ENCODE measurements at places on chromosomes 12 and 14.

DNA sequence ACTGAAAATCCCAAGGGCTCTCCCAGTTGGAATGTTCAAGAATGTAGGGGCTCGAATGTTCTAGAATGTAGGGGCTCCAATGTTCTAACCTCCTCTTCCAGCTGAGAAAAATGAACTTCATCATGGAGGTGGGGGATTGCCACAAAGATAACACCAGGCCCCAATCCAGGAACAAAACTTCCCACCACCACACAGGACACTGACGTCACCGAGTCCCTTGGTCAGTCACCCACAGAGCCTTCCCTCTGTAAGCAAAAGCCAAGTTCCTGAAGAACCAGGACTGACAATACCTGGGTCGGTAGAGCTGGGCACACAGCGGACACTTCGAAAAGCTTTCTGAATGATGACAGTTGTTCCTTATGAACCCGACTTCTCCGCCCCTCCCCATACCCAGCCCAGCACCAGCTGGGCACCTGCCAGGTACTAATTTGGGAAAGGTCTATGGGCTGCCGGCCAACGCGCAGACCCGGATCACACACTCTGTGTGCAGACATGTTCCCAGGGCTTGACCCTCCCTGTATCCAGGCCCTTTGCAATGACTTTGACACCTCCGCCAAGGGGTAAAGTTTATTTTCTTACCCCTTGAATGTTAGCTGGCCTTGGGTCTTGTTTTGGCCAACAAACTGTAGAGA is 18.9 kb downstream of the ITPK1 start:
- DNase-seq: no peak

GRCh38 chr14:51224551-51224950 is 15.5 kb upstream of the TMX1 start:
- no peak for DNase-seq

GRCh38 chr14:40119321-40119720 is 687.1 kb upstream of the FBXO33 start:
- no peak for DNase-seq

DNA sequence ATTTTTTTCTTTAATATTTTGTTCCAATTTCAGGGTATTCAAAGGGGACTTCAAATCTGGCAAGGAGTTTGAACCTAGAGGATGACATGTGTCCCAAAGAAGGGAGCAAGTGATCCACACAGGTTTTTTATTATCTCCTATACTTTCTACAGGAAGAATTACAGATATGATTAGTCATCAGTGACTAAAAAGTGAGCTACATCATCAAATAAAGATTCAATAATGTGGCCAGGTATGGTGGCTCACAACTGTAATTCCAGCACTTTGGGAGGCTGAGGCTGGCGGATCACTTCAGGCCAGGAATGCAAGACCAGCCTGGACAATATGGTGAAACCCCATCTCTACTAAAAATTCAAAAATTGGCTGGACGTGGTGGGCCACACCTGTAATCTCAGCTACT is 24.2 kb downstream of the GLT8D2 start:
- no peak for DNase-seq

GRCh38 chr12:108734200-108734906 is 3.0 kb upstream of the CORO1C start:
- no peak for DNase-seq

DNA sequence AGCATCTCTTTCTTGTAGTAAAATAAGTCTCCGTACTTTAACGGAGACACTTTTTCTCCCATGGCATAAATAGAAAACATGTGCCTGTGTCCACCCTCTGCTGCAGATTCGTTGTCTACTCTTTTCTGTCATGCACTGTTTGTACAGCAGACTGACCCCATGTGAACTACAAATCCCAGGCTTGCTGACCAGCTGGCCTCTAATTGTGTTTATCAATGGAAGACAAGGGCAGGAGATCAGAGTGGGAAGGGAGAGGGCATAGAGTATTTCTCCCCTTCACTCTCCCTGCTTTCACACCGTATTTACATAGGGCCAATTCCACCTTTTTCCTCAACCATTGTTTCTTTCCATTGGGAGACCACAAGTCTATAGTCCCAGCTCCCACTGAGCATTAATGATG is 31.0 kb upstream of the TMTC2 start:
- no peak for DNase-seq

- DNase-seq: no peak
These were observed 249.1 kb downstream of the LRIG3 start for GRCh38 chr12:58671196-58671595.

DNA sequence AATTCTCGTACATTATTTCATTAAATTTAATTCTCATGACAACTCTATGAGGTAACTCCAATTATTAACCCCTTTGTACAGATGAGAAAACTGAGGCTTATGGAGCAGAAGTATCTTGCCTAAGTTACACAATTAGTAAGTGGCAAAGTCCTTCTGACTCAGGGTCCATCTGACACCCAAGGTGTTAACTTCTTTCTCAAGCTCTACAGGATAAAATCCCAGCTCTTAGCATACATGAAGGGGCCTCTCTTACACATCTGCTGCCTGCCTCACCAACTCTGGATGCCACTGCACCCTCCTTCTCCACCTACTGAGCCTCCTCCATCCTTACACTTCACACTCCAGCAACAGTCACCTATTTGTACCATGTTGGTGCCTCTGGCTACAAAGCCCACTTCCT is 4.3 kb upstream of the KRT72 start:
- DNase-seq: no peak

DNA sequence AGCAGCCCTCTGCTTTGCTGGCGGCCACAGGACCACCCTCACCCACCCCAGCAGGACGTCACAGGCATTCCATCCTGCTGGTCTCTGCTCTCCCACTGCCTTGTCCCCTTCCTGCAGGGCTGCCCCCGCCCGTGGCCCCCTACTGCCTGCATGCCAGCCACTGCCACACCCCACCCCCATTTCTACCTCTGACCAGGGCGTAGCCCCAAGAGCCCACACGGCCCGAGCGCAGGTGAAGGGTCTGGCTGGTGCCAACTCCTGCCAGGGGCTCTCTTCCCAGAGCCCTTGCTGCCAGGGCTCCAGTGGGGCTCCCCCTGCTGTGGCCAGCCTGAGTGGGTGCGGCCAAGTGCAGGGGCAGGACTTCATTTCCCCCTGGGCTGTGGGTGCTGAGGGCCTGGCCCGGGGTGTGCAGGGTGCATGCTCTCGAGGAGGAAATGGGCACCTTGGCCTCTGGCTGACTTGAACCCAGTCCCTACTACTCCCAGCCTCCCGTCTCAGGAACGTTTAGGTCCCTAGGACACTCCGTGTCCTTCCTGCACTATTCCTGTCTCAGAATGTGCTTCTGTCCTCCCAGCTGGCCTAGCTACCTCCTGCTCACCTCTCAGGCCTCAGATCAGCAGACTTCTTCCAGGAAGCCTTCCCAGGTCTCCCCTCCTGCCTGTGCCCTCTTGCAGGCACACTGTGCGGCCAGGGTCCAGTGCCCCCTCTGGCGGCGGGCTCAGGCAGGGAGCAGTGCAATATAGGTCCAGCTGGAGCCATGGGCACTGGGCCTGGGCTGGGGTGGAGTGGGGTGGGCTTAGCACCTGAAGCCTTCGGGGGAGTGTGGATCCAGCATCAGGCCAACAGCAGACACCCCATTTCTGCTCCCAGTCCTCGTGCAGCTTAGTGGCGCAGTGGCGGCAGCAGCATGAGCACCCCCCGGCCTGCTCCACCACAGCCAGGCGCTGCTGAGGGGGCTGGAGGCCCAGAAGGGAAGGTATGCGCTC is 1.4 kb downstream of the LBHD2 start:
- no peak for DNase-seq

- no peak for DNase-seq
These were observed 133.5 kb downstream of the LLPH start for GRCh38 chr12:65997056-65997455.

DNA sequence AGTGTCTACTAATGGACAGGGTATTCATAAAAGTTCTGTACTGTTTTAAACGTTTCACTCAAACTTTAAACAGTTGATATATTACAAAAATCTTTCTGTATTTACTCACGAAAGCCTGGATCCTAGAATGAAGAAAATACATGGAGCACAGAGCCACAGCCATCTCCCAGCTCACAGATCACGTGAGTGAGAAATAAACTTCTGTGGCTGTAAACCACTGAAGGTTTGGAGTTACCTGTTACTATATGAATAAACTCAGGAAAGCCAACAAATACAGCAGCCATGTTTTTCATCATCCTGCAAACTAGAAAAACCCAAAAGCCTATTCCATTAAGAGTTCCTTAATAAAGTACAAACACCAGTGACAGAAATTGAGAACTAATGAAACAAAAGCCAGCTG is 867 bp upstream of the TDG start:
- DNase-seq: no peak

DNA sequence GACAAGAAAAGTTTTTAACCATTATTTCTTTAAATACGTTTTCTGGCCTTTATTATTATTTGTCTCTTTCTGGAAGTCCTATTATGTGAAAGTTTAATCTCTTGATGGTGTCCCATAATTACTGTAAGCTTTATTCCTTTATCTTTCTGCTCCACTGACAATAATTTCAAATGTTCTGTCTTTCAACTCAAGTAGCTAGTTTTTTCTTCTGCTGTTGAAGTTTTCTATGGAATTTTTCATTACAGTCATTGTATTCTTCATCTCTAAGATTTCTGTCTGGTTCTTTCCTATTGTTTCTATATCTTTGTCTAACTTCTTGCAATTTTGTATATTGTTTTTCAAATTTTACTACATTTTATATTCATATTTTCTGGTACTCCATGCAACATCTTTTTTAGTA is 173.6 kb upstream of the MGAT4C start:
- DNase-seq: no peak

- DNase-seq: no peak
These were observed 1095.7 kb downstream of the FLRT2 start for GRCh38 chr14:86625637-86626036.

DNA sequence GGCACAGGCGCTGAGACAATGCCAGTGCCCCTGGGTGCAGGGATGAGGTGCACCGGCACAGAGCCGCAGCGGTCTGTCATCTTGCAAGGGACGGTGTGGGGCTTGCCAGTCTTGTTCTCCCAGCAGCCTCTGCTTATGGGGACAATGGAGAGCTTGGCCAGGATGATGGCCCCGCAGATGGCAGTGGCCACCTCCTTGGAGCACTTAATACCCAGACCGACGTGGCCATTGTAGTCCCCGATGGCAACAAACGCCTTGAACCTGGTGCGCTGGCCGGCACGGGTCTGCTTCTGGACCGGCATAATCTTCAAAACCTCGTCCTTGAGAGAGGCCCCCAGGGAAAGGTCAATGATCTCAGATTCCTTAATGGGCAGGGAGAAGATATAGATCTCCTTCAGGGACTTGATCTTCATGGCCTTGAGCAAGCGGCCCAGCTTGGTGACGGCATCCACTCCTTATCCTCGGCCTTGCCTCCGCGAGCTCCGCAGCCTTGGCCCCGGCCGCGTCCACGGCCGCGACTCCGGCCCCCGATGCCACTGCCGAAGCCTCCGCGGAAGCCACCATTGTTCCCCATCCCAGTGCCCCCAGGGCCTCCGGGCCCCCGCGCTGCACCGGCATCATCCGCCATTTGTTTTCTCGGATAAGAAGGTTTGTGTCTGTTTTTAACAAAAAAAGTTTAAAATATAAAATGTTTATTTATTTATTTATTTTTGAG is 29.9 kb downstream of the VRTN start:
- DNase-seq: no peak

DNA sequence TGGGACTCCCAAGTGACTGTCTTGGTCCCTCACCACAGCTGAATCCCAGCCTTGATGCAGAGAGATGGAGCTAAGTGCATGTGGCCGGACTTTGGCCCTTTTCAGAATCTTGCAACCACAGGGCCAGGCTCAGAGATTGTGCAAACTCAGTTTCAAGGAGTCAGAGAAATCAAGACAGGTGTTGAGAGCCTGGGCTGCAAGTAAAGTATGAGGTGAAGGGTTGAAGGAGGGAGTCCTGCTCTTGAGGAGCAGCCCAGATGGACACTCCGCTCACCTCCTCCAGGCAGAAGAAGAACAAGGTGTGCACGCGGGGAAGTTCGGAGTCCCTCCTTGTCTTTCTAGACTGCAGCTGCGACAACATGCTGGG is 6.3 kb upstream of the BMP4 start:
- DNase-seq: no peak

DNA sequence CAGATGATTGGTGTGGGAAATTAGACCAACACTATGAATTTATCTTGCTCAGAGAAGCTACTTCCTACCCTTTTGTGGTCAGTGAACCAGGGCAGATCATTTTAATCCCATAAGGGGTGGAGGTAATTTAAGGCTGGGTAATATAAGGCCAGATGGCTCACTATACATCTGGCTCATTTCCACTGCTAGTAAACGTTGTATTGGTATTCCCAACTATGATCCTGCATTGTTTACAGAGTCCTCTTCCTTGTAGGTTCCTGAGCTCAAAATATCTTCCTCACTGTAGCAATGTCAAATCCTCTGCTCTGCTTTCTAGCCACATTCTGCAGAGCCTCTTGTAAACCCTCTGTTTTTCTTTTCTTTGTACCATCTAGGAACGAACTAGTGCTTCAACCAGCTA is 93.0 kb upstream of the MGAT4C start:
- no peak for DNase-seq

DNA sequence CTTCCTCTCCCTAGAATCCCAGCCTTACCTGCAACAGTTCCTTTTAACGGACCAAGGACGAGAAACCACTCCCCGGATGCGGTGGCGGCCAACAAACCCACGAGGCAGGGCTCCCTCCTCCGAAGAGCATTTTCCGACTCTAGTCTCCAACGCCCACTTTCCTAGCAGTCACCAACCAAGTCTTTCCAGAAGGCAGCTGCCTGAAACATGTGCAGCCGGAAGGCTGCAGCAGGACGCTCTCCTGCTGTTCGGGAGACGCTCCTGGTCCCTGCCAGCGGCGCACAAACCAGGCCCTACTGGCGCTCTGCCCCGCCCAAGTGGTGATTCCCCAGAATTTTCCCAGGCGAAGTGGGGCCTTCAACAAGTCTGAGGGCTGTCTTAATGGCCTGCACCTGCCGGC is 21.1 kb upstream of the ADAM20 start:
- no peak for DNase-seq

- no peak for DNase-seq
These were observed 25.4 kb upstream of the FAM177A1 start for GRCh38 chr14:35020713-35021112.

GRCh38 chr12:32688786-32689185 is 9.7 kb downstream of the DNM1L start:
- DNase-seq: no peak

- DNase-seq: no peak
These were observed 268.2 kb downstream of the SNAPC1 start for GRCh38 chr14:62030387-62030786.

DNA sequence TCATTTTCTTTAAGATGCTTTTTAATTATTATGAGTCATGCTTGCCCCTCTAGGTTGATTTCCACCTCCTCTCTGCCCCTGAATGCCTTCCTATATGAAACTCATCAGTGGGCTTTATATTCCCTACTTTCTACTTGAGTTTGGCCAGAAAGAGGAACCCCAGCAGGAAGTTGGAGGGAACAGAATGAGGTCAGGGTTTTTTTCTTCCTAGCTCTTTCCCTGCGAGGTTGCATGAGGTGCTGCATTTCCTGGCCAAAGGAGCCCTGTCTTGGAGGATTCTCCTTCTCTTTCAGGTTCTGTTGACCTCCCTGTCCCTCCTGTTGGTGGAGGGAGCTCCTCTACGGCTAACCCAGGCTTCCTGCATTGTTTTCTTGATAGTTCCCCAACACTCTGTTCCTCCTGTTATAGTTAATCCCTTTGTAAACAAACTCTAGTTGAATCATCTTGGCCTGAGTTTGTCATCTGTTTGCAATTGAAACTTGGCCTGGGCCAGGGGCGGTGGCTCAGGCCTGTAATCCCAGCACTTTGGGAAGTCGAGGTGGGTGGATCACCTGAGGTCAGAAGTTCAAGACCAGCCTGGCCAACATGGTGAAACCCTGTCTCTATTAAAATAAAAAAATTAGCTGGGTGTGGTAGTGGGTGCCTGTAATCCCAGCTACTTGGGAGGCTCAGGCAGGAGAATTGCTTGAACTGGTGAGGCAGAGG is 15.3 kb upstream of the SPIC start:
- DNase-seq: no peak

Measured in activated T-helper 1 cell treated with anti-CD3 and anti-CD28 coated beads, Interleukin-2, amount 50 U/mL, for 16 hours (primary cell).